ENCODE measurements at places on chromosomes 6 and 20.

DNA sequence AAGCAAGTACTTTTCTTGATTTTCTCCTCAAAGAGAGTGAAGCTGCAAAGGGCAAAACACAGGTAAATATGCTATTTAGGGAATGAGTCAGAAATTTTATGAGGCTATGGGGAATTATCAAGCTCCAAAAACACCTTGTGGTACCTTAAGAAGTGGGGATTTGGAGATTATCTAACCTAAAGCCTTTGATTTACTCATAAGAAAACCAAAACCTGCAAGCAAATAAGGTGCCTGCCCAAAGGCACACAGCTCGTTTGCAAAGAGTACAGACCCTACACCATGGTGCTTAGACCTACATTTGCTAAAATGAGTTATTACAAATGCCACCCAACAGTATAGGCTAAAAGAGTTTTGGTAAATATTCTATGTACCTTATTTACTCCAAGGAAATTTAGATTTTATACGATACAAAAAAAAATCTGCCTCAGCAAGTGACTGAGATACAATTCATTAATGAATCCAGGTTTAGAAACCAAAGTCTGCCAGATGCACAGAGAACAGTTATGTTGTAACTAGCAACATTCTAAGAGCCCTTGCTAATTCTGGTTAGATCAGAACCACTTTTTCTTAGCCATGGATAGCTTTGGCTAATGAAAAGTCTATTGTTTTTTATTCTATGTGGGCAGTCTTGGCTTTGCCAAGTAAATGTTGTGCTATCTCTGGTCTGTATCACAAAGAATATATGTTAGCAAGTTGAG is 101.5 kb downstream of the KHDC1L start:
- DNase-seq = no peak

DNA sequence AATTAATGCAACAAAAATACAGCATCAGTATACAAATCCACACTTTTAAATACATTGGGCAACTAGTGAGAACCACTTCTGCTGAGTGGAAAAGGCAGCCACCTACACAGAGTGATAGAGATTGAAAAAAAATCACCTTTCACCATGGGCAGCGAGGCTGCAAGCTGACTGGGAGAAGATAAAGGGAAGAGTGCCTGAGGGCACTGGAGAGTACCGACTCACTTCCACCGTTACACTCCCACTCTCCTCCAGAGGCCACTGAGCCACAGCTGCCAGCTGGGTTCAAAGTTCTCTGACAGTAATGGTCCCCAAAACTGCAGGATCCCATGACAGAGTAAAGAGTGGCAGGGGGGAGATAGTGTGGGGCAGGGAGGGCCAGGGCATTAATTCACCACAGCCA is 24.1 kb downstream of the PXT1 start:
- DNase-seq = no peak

DNA sequence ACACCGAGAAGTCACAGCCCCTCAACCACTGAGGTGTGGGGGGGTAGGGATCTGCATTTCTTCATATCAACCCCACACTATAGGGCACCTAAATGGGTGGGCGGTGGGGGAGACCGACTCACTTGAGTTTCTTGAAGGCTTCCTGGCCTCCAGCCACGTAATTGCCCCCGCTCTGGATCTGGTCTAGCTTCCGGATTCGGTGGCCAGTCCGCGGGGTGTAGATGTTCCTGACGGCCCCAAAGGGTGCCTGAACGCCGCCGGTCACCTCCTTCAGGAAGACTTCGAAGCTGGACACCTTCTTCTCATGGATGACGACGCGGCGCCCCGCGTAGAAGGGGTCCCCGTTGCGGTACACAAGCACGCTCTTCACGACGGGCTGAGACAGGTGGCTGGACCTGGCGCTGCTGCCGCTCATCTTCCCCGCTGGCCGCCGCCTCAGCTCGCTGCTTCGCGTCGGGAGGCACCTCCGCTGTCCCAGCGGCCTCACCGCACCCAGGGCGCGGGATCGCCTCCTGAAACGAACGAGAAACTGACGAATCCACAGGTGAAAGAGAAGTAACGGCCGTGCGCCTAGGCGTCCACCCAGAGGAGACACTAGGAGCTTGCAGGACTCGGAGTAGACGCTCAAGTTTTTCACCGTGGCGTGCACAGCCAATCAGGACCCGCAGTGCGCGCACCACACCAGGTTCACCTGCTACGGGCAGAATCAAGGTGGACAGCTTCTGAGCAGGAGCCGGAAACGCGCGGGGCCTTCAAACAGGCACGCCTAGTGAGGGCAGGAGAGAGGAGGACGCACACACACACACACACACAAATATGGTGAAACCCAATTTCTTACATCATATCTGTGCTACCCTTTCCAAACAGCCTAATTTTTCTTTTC is at the start of gene DCDC2:
DCDC2 (minus strand) TSS at position 724 of the 883 bp plus-strand sequence; CDS start at position 415, 309 bp downstream.
- peak; percentile 25 for DNase-seq

DNA sequence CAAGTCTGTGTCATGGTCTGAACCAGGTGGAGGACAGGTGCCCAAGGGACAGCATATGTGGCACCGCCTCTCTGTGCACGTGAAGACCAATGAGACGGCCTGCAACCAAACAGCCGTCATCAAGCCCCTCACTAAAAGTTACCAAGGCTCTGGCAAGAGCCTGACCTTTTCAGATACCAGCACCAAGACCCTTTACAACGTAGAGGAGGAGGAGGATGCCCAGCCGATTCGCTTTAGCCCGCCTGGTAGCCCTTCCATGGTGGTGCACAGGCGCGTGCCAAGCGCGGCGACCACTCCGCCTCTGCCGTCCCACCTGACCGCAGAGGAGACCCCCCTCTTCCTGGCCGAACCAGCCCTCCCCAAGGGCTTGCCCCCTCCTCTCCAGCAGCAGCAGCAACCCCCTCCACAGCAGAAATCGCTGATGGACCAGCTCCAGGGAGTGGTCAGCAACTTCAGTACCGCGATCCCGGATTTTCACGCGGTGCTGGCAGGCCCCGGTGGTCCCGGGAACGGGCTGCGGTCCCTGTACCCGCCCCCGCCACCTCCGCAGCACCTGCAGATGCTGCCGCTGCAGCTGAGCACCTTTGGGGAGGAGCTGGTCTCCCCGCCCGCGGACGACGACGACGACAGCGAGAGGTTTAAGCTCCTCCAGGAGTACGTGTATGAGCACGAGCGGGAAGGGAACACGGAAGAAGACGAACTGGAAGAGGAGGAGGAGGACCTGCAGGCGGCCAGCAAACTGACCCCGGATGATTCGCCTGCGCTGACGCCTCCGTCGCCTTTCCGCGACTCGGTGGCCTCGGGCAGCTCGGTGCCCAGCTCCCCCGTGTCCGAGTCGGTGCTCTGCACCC is 109.5 kb upstream of the RAB32 start:
- no peak for DNase-seq

- DNase-seq = no peak
Measured at GRCh38 chr6:136717716-136717990, 74.6 kb downstream of the MAP3K5 start.

GRCh38 chr6:42349753-42350511 is 101.8 kb downstream of the TRERF1 start:
- DNase-seq = no peak

- DNase-seq = no peak
Measured at GRCh38 chr6:13229205-13230085, 98.9 kb downstream of the TBC1D7 start.

DNA sequence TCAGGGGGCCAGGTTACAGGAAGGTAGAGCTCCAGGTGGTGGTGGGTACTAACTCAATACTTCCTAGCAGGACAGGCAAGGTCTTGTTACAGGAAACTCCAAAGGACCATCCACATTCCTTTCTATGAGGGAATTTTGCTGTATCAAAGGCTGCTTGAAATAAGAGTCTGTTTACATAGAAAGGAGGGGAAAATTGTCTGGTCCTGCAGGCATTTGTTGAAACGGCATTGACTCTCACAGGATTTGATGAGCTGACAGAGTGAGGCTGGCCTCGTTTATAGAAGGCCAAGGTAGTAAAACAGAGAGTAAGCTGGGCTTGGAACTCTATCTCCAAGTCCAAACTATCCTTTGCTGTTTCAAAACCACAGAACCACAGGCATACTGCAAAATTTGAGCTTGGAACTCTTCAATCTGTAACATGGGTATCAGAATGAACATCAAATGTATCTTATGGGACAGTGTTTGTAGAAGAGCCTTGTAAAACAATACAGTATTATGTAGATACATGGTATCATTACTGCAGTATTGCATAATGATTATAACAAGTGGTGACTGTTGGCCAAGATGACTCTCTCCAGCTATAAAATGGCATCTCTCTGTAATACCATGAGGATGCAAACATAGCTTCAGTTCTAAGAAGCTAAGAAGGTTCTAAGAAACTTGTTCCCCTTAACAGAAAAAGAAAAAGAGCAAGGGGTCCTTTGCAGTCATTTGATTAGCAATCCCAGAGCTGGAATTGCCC is 61.5 kb downstream of the TRAM2 start:
- no peak for DNase-seq

DNA sequence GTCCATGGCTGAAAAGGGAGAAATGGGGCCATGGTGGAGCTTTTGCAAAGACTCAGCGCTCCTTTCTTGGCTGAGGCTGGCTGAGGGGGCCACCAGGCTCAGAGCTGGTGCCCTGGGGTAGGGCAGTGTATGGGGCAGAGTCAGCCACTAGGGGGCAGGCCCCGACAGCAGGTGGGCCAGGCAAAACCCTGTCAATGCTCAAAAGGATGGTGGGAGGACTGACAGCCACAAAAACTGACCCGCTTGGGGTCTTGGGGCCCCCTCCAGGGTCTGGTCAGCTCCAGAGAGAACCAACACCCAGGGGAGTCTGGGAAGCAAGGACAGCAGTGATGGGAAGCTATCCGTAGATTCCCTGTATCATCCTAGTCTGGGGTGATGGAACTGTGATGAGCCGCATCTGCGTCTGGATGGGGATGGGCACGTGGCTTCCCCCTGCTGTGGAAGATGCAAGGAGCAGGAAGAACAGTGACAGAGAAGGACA is 306.9 kb downstream of the DHX35 start:
- DNase-seq = no peak

DNA sequence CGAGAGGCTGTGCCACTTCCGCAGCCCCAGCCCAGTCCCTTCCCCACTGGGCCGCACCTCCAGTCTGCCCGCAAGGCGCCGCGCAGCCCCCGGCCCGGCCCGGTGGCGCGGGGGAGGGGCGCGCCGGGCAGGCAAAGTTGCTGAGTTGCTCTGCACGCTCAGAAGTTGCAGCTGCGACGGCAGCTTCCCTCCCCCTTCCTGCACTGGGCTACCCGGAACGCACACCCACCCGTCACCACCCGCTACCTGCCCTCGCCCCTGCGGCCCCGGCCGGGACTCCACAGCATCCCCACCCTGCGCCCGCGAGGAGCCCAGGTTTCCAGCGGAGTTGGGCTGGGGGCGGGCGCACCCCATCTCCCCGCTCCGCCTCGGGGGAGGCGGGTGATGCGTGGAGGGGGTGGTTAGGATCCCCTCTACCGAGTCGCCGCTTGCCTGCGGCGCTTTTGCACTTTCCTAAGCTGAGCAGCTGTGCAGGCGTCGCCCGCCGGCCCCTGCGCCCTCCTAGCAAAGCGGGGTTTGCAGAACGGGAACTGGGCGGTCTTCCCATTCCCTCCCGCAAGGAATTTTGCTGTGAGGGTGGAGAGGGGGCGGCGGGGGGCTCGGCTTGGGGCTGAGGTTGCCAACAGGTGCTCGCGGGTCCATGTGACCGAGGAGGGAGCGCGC is 55.9 kb upstream of the RREB1 start:
- peak; percentile 53 for DNase-seq

DNA sequence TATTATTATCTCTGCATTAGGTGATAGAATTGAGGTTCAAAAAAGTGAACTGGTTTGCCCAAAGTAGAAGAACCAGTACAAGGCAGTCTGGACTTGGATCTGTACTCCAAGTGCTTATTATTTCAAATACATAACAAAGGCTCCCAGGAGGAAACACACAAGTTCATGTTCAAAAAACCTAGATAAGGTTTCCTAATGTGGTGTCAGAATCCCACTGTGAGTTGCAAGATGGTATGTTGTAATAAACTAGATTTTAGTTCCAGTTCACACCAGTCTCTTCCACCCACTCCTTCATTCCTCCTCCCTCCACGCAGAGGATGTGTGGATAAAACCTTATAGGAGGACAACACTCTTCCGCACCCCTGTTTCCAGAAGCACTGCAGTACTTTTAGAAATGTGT is 42.8 kb downstream of the KIAA0319 start:
- no peak for DNase-seq

GRCh38 chr6:152472325-152472724 is 164.8 kb downstream of the SYNE1 start:
- no peak for DNase-seq

- no peak for DNase-seq
Measured at GRCh38 chr6:146861029-146861563, 262.3 kb downstream of the ADGB start.

GRCh38 chr6:85185977-85186376 is 263.9 kb upstream of the NT5E start:
- DNase-seq = no peak

DNA sequence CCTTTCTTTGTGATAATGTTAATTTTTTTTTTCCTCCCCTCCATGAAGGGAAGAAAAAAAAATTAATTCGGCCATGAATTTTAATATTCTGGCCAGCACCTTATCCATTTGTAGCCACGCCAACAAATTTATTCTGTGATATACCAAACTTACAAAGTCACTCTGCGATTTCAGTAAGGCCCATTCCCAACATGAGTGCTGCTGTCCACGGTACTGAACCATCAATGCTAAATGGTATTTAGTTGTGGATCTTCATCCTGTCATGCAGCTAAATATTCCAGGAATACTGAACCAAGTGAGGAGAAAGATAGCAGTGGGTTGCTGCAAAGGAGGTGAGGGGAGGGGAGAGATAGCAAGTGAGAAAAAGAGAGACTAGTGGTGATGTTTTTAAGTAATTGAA is 19.5 kb upstream of the RSPH4A start:
- no peak for DNase-seq

- no peak for DNase-seq
Measured at GRCh38 chr6:69976591-69977090, 110.3 kb downstream of the COL19A1 start.

GRCh38 chr6:63912887-63913286 is 277.3 kb downstream of the PHF3 start:
- DNase-seq = no peak

- DNase-seq = no peak
Measured at GRCh38 chr20:46408281-46408731, 1.9 kb upstream of the ELMO2 start.

DNA sequence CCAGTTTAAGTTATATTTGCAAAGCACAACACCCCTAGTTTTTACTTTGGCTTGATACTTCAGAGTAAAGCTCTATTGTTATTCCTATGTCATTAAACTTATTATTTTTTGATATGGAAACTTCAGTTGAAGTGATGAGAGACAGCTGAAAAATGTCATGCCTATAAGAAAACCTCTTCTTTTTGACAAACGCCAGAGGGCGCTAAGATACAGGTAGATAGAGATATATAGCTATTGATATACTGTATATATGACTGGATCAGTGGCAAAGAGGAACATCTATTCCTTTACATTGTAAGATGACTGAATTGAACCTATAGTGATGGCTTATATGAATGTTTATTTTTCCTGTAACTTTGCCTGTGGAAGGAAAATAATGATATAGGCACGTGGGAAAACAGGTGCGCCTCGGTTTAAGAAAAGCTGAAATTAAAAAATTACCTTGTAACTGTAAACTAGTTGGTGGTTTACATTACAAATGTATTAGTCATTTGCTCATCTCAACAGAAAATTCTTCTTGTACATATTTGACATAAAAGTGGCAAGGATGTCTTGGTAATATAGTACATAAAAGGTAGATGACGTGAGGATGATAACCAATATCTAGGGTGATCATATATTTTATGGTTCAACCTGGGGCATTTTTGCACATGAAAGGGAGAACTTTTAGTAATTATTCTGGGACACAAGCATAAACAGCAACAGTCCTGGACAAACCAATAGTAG is 74.1 kb downstream of the LAMA4 start:
- DNase-seq = no peak
